Activated naive CD8-positive, alpha-beta T cell treated with anti-CD3 and anti-CD28 coated beads, Interleukin-2, amount 10 ng/mL, durations not matched to agents 7 days and 5 days (primary cell): ENCODE measurements at places on chromosomes 16 and 17. TPM values are rescaled to one million over a fixed set of nuclear protein-coding genes. Genes with fewer than 3 reads are reported as not detected.

The CCDC144A gene
- 4.8 TPM for total RNA-seq

The TBC1D26 gene
- 0.31 TPM for total RNA-seq

The KREMEN2 gene
- not detected for total RNA-seq

The GP1BA gene
- not detected for total RNA-seq

The GNAO1 gene
- 6.7 TPM for total RNA-seq

The ZNF597 gene
- 4.2 TPM for total RNA-seq

The CTRB1 gene
- total RNA-seq, result not detected
